Effector CD4-positive, alpha-beta T cell (primary cell): ENCODE measurements at places on chromosomes 12 and 14.

DNA sequence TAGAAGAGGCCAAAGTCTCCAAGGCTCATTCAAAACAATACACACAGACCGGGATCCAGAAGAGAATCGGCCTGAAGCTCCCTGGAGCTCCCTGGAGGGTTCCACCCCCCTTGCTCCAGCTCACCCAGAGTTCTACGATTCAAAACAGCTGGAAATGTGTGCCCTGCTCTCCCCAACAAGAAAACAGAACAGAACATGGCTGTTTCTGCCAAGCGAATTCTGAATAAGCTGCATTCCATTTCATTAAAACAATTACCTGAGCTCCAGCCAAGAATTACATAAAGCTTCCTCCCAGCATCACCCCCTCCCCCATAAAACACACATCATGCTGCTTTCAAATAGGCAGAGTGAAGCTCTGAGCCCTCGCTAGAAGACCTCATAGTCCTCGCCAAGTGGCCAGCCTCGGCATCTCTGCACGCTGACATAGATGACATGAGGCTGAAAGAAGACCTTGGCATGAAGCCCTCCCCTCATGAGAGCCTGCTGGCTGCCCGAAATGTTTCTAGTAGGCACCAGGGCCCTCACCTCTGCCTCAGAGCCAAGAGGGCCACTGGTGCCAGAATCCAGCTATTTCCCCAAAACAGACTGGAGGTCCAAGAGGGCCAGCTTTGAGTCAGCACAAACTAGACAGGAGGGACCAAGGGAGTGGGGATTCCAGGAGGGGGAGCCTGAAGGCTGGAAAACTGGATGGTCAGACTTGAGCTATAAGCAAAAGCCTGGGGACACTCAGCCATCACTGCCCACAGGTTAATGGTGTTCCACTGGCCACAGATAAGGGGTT is 8.3 kb downstream of the PXN start:
- DNase-seq: no peak

DNA sequence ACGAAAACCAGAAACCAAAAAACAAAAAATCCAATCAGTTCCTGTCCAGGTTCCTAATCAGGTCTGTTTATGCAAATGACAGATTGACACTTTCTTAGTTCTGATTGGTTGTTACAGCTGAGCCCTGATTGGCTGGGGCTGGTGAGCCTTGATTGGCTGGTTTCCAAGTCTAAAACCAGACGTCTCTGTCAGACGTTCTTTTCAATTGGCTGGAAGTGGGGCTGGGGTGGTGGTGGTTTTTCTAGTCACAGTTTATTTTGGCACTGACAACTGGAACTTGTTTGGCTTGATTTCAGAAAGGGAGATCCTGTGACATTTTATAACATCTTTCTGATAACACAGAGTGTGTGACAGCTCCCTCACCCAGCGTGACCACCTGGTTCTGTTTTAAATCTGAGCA is 36.1 kb upstream of the PRICKLE1 start:
- DNase-seq: no peak

DNA sequence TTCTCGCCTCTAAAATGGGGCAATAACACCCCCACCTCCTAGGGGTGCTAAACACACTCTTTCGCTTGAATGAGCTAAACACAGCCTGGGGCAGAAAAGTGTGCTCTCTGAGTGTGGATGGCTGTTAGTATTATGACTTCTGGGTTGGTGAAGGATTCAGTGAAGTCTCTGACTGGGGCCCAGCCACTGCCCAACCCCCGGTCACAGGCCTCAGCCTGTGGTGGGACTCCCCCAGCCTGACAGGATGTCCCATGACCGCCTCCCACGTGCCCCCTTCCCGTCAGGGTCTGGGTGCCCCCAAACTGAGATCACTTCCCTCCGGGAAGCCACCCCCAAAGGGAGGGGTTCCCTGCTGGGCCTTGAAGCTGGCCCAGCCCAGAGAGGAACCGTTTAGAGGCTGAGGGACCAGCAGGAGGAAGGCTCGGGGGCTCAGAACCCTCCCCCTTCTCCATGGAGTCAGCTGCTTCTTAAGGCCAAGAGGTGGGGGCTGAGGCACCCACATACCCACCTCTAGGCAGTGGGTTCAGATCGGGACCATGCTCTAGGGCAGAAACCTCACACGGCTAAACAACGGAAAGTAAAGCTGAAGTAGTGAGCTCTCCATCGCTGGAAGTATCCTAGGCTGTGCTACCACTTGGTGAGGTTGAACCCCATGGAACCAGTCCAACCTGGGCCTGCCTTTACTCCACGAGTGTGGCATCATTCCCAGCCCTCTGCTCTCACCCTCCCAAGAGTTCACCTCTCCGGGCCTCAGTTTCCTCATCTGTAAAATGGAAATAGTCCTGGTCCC is 13.8 kb downstream of the DTX1 start:
- no peak for DNase-seq

DNA sequence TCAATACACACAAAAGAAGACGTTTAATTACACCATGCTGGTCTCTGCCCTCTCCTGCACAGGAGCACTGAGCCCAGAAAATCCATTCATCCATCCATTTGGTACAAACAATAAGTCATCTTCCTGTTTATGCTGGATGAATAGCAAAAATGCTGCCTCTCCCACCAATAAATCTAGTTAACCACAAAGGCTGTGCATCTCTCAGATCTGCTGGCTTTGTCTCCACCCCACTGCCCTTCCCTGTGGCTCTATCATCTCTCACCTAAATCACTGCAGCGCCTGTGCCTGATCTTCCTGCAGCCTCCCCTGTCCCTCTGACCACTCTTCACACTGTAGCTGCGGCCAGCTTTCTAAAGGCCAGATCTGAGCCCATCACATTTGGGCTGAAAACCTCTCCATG is 72.9 kb upstream of the DDX11 start:
- no peak for DNase-seq

- DNase-seq: peak; percentile 4
Observed at GRCh38 chr12:112303004-112303403, 79.2 kb downstream of the HECTD4 start.

DNA sequence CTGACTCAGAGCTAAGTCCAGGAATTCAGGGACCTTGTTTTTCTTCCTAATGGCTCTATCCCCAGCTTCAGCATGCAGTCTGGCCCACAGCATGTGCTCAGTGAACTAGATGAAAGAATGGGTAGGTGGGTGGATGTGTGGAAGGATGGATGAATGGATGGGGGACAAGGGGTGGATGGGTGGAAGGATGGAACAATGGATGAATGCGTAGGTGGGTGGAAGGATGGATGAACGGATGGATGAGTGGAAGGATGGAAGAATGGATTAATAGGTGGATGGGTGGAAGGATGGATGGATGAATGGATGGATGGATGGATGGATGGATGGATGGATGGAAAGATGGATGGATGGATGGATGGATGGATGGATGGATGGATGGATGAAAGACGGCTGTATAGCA is 79.7 kb upstream of the SFSWAP start:
- no peak for DNase-seq

DNA sequence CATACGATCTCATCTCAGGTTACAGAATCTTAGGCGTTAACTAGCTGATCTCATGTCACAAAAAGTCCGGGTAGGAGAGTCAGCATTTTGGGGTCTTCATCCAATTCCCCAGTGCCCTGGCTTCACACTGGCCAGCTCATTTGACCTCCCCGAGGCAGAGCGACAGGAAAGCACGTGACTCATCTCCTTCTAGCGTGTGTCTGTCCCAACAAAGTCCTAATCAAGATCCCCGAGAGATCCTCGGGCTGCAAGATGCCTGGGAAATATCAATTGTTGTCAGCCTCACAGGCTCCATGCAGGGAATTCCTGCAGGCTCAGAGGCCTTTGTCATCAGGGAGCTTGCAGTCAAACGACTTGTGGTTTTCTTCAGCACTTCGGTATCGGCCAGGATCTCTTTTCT is 57.5 kb downstream of the ZNF664 start:
- no peak for DNase-seq

DNA sequence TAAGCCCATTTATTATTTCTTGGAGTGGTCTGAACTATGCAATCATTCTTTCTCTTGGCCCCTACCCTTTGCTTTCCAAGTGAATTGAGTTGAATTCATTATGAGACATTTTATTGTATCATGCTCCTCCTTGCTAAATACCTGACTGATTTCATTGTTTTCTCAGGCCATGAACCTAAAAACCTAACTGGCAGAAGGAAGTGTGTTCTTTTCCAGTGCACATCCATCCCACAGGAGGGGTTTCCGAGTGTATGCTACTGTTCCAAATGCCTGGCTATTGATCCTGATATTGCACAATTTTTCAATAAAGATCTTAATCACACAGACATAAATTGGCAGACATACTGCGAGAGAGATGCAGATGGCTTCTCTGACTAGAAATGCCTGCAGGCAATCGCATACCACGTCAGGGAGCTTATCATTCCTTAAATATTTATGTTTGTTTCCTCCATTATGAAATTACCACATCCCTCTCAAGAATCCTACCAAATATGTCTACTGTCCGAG is 162.2 kb upstream of the EGLN3 start:
- no peak for DNase-seq

DNA sequence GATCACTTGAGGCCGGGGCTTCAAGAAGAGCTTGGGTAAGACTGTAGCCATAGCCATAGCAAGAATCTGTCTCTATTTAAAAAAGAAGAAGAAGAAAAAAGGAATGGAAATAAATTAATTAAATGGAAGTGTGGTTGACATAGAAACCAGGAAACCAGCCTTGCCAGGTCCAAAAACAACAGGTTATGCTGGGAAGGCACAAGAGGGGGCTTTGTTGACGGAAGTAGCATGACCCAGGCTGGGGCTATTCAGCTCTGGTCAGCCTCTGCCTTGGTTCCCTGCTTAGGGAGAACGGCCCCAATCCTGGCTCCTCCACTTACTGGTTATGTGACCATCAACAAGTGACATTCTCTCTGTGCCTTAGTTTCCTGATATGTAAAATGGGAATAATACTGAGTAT is 14.4 kb upstream of the GPR68 start:
- DNase-seq: no peak

DNA sequence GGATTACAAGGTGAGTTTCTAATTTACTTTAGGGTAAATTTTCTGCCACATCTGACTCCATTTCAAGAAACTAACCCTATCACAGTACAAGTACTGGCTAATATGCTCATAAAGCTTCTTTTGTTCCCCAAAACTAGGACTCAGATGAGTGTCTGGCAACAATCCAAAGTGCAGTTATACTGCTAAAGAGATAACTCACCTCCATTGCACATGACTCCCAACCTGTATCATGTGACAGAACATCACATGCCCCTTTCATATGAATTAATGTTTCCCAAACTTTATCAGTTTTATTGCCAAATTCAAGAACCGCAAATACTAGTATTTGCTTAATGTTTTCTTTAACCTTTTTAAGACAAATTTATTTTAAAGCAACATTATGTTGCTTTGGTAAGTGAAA is 3.9 kb upstream of the PPP1R12A start:
- DNase-seq: no peak

DNA sequence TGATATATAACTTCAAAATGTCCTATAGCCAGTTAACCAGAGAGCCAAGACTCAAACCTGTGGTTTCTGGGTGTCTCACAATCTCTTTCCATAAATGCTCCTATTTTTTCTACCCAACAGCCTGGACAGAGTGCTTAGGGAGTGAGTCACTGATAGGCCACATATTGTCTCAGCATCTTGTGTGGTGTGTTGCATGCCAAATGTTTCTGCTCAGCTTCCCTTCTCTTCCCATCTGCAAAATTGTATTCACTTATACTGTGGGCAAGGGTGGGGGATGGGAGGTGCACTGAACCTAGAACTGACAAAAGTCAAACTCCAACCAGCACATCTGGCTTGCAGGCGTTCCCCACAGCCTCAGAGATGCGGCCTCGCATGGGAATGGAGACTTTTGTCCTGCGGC is 123.3 kb downstream of the KCNA5 start:
- no peak for DNase-seq

DNA sequence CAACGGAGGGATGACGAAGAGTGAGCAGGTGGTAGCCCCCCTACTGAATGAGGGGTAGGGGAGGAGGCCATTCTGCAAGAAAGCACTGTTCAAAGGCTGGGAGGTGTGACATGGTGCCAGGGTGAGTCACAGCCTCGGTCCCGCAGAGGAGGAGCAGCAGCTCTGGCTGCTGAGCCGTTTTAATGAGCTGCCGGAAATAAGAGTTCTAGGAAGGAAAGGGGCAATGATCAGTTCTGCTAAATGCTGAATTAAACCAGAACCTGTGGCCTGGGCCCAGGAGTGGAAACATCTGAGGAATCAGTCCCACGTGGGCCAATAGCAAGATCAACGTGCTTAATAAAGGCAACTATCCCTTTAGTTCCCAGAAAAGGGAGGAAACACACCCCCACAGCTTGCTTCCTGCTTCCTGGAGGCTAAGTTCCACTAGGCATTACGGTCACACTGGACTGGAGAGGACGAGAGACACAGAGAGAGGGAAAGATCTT is 3.6 kb downstream of the ABCD4 start:
- DNase-seq: peak; percentile 15

DNA sequence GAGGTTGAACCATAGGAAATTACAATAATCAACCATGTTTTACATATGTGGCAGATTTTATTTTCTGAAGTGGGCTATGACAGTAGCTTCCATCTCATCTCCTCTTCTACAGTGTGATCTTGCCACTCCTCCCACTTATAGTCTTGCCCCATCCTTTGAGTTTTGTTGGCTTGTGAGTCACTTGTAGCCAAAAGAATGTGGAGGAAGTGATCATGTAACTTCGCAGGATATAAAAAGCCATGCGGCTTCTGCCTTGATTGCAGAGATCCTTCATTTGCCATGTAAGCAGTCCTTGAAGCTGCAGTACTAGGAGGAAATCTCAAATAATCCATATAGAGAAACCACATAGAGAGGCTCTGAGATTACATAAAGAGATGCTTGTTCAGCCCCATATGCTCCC is 13.7 kb upstream of the ZNF84 start:
- no peak for DNase-seq

- DNase-seq: no peak
Observed at GRCh38 chr14:38524636-38525509, 269.0 kb upstream of the CLEC14A start.

DNA sequence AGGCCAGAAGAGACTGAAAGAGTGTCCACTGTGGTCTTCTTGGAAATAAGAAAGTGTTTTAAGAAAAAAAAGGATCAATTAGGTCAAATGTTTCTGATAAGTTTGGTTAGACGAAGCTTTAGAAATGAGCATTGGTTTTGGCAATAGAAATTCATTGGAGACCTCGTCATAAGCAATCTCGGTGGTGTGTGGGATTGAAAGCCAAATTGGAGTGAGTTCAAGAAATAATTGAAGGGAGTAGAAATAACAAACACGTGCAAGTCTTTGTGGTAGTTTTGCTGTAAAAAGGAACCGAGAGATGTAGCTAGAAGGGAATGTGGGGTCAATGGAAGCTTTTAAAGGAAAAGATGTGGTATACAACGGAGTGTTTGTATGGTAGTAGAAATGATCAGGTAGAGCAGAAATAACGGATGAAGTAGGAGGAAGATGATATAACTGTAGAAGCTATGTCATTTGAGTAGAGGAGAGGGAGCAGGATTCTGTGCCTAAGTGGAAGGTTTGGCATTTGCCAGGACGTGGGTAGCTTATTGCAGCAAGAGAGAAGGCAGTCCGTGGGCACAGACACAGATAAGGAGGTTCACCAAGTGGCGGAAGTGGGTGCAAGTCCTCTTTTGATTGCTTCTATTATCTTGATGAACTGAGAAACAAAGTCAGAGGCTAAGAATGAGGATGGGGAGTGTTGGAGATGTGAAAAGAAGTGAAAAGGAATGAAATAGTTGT is 146.2 kb downstream of the DACT1 start:
- DNase-seq: no peak

GRCh38 chr14:29222671-29223268 is 456.2 kb downstream of the FOXG1 start:
- no peak for DNase-seq

GRCh38 chr14:99426265-99426664 is 54.4 kb downstream of the SETD3 start:
- no peak for DNase-seq
